Right ventricle myocardium superior (tissue), 1 donor: ENCODE measurements at places on chromosomes 6 and 20. TPM values are rescaled to one million over a fixed set of nuclear protein-coding genes. Genes with fewer than 3 reads are reported as not detected.

RSPH9 gene
- 0.16 TPM for total RNA-seq

SNAI1 gene
- total RNA-seq, result 0.81 TPM

PAK5 gene
- total RNA-seq, result not detected

TRIM40 gene
- not detected for total RNA-seq

DNMT3B gene
- 0.22 TPM for total RNA-seq

CCDC167 gene
- 24.4 TPM for total RNA-seq

SLC39A7 gene
- total RNA-seq, result 46.0 TPM

WFDC6 gene
- total RNA-seq, result not detected

RBM38 gene
- total RNA-seq, result 91.5 TPM

NRM gene
- 3.2 TPM for total RNA-seq

TPD52L2 gene
- 69.0 TPM for total RNA-seq

MAP1LC3A gene
- total RNA-seq, result 107 TPM

MAS1 gene
- total RNA-seq, result not detected

EFCAB8 gene
- not detected for total RNA-seq

GJA10 gene
- not detected for total RNA-seq

MRAP2 gene
- total RNA-seq, result 0.13 TPM

HLA-DMA gene
- 16.3 TPM for total RNA-seq

MEI4 gene
- 0.73 TPM for total RNA-seq

GMDS gene
- 4.9 TPM for total RNA-seq

RBBP9 gene
- total RNA-seq, result 4.5 TPM

LGSN gene
- total RNA-seq, result not detected

CDSN gene
- not detected for total RNA-seq

CPXM1 gene
- total RNA-seq, result 1.0 TPM

TNF gene
- 0.59 TPM for total RNA-seq

RNF146 gene
- total RNA-seq, result 47.3 TPM

ZBTB46 gene
- total RNA-seq, result 13.5 TPM
